ENCODE measurements at places on chromosomes 6 and 20. TPM values are rescaled to one million over a fixed set of nuclear protein-coding genes. Genes with fewer than 3 reads are reported as not detected.

DNA sequence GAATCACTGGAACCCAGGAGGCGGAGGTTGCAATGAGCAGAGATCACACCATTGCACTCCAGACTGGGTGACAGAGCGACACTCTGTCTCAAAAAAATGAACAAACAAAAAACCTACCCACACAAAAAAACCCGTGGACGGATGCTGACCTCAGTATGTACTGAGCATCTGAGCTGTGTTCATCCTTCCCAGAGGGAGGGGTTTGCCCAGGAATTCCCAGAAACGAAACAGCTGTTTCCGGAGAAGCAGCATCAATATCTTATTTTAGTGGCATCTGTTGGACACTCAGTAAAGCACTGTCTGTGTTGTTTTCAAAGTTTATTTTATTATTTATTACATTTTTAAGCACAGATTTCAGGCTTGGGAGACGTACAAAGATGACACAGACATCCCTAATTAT lies 18.7 kb downstream of the NANP start:
- no peak for DNase-seq

GRCh38 chr20:9103955-9104354 lies 35.1 kb downstream of the PLCB4 start:
- DNase-seq, result peak; percentile 58

- DNase-seq, result no peak
Observed at GRCh38 chr20:15603978-15604805, 969.1 kb downstream of the KIF16B start.

DNA sequence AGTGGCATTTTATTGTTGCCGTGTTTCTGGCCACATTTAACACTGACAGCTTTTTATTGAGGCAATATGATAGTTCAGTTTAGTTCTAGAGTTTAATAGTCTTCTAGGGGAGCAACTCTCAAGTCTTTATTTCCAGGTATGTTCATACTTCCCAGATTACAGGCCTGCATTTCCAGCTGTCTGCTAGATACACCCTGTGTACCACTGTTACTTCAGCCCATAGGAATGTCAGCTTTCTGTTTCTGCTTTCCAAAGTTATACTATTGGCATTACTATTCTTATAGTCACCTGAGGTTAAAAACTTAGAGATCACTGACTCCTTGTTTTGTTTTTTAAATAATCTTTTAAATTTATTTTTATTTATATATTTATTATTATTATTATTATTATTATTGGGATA lies 7.6 kb downstream of the ZNF451 start:
- no peak for DNase-seq

Gene RBBP8NL
- total RNA-seq, result not detected

GRCh38 chr6:147154454-147154853 lies 49.8 kb upstream of the STXBP5 start:
- peak; percentile 55 for DNase-seq

Data from MG63 (cell line).